G401 (cell line): ENCODE measurements at places on chromosomes 16 and 17. TPM values are rescaled to one million over a fixed set of nuclear protein-coding genes. Genes with fewer than 3 reads are reported as not detected.

BAHCC1 gene
- 5.3 and 9.6 TPM in 2 replicates for total RNA-seq

NME2 gene
- 522 and 689 TPM in 2 replicates for total RNA-seq

LPO gene
- not detected in 2 replicates for total RNA-seq

C17orf78 gene
- total RNA-seq = not detected in 2 replicates

HASPIN gene
- total RNA-seq = 11.7 and 20.9 TPM in 2 replicates

ASIC2 gene
- not detected in 2 replicates for total RNA-seq

KRTAP2-3 gene
- not detected in 2 replicates for total RNA-seq

- DNase-seq = no peak
Observed at GRCh38 chr16:11252482-11252931, 3.5 kb downstream of the SOCS1 start.

GRCh38 chr17:57874434-57875289 is 24.8 kb upstream of the MRPS23 start:
- DNase-seq = peak; percentile 89

DNA sequence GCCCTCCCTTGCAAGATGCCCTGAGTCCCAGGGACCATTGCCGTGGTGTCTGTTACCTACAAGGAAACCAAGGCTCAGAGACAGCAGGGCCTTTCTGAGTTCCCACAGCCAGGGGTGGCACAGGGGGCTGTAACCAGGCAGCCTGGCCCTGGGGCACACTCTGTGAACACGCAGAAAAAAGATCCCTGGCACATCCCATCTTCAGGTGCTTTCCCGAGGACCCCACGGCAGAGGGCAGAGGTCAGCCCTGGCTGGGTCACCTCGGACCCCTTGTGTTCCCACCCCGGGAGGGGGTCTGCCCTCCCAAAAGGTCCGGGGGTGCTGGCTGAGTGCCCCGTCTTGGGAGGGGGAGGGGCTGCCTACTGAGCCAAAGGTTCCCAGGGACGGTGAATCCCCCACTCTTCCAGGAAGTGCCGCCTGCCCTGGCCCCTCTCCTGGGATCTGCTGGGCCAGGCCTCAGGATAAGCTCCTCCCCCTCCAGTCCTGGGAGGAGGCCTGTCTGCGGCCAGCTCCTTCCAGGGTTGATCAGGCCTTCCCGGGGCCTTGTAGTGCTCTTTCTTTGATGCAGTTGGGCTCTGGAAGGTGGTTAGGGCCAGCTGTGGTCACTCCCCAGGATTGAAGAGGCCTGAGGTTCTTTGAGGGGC is 8.1 kb downstream of the GLIS2 start:
- DNase-seq = peak; percentile 65

GRCh38 chr17:68172461-68172954 is 75.3 kb upstream of the AMZ2 start:
- peak; percentile 82 for DNase-seq

- no peak for DNase-seq
Observed at GRCh38 chr17:30819971-30820705, 4.4 kb downstream of the CRLF3 start.

DNA sequence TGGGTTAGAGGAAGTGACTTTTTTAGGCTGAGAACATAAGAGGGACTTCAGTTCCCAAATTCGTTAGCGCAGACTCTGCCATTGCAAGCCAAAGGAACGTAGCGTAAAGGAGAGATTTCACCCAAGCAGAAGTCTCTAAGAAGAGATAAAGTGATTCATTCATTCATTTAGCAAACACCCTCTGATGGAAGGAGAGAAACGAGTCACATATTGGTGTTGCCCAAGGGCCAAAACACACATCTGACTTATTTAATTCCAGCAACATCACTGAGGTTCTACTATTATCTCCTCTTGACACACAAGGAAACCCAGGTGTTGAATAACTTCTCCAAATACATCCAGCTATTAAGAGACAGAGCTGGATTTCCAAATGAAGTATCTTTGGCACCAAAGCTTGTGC is 85.7 kb upstream of the CACNG3 start:
- DNase-seq = no peak

GRCh38 chr17:15154618-15155017 is 110.5 kb downstream of the PMP22 start:
- no peak for DNase-seq

DNA sequence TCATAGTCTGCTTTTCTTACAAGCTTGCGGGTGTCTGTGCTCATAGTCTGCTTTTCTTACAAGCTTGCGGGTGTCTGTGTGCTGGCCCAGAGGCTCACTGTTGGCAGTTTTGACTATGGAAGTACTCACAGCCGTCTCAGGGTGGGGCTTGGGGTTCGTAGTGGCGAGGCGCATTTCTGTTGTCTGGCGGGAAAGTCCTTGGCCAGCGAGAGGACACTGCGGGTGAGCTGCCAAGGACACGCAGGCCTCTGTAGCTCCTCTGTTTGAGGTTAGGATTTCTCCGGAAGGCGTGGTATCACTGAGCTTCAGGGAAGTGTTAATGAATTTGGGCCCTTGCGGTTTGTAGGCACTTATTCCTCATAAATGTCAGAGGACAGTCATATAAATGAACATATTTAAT is 13.5 kb downstream of the TBCD start:
- DNase-seq = peak; percentile 21

DNA sequence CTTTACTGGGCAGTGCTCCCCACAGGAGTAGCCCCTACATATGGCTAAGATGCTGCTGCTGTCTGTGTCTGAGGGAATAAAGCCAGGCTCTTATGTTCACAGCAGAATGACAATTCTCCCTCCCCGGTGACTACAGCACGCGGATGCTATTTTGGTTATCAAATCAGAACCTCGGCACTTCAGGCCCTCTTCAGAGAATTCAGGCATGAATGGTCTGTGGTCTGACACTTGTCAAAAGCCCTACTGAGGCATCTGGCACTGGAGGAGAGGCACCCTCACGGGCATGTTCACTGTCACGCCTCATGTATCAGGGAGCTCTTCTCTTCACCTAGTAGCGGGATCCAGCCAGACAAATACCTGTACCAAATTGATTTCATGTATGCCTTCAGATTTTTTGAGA is 30.4 kb downstream of the KIAA0513 start:
- DNase-seq = peak; percentile 83

DNA sequence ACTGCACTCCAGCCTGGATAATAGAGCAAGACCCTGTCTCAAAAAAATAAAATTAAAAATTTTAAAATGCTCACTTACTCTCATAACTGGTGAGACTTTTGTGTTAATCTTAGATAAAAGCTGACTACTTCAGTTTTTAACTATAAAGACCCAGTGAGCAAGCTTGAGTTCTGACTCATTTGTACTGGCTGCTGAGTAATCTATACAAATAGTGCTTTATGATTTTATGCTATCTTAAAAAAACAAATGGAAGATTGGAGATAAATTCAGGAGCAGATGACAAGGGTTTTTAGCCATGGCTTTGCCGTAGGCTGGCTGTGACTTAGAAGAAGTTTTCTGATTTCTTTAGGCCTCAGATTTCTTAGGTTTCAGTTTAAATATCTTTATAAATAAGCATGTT is 30.5 kb downstream of the SNTB2 start:
- DNase-seq = no peak

DNA sequence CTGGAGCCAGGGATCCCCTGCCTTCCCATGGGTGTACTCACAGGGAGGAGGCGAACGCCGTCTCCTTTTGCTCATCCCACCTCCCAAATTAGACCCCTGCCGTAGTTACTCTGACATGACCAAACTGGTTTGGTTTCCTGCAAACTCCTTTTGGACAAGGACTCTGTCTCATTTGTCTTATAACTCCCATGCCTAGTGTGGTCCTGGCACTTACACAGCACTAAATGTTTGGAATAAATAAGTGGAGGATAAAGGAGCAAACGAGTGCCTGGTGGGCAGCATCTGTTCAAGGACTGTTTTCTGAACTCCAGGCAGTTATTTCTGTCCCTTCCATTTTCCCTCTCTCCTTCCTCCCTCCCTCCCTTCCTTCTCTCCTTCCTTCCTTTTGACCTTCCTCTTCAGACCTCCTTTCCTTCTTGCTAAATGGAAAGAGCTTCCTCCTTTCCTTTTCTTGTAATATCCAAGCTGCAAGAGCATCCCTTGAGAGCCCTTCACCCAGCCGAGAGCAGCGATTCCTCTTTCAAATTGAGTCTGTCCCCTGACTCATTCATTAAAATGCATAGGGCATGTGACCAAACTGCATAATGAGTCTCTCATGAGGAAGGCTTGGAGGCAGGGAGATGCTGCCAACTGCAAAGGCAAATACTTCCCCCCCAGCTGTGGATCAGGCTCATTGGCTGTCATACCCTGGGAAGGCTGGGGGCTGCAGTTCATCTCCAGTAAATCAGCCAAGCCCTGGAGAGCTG is 36.8 kb downstream of the CHD9 start:
- peak; percentile 55 for DNase-seq

DNA sequence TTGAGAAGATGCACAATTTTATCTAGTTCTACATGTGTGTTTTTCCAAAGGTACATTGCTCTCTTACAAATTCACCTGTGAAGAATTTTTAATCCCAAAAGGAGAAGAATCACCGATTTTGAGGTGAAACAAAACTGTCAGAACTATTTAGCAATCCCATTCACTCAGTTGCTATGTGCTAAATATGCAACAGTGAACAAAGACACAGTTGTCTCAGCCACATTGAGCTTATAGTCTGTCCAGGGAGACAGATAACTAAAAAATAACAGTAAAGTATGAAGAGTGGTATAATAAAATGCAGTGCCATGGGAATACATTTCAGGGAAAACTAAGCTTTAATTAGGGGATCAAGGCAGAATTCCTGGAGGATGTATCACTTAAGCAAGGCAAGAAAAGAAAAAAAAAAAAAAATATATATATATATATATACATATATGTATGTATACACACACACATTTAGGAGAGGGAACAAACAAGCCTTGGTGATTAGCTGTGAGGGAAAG is 110.4 kb downstream of the SPAG9 start:
- DNase-seq = no peak

- peak; percentile 66 for DNase-seq
Observed at GRCh38 chr17:59513934-59514841, 51.2 kb upstream of the DHX40 start.
